CD8-positive, alpha-beta T cell (primary cell): ENCODE measurements at places on chromosomes 2 and 18. TPM values are rescaled to one million over a fixed set of nuclear protein-coding genes. Genes with fewer than 3 reads are reported as not detected.

GRCh38 chr2:202158796-202159195 lies 79.6 kb downstream of the SUMO1 start:
- no peak for DNase-seq

The LAMA3 gene
- total RNA-seq = not detected

DNA sequence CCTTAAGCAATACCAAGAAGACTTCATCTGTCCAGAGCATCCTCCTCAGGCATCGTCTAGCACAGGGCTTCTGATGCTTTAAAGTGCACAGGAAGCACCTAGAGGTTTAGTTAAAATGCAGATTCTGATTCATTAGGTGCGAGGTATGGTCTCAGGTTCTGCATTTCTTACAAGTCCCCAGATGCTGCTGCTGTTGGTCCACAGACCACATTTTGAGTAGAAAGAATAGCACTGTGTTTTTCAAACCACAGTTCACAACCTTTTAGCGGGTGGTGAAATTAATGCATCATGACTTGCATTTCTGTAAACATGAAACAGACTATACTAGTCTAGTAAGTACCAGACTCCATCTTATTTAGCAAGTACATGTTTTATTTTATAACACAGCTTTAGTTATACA lies 134.6 kb downstream of the TMEFF2 start:
- DNase-seq = no peak

GRCh38 chr2:36376319-36376765 lies 20.8 kb downstream of the CRIM1 start:
- DNase-seq = no peak

The WDR35 gene
- total RNA-seq = 2.4 TPM

The FHL2 gene
- total RNA-seq = 0.38 TPM

The PSD4 gene
- 80.6 TPM for total RNA-seq

The ERMN gene
- 23.6 TPM for total RNA-seq
